Left lung (tissue), 14 donors: ENCODE measurements at places on chromosomes 13 and 19. TPM values are rescaled to one million over a fixed set of nuclear protein-coding genes. Genes with fewer than 3 reads are reported as not detected.

DNA sequence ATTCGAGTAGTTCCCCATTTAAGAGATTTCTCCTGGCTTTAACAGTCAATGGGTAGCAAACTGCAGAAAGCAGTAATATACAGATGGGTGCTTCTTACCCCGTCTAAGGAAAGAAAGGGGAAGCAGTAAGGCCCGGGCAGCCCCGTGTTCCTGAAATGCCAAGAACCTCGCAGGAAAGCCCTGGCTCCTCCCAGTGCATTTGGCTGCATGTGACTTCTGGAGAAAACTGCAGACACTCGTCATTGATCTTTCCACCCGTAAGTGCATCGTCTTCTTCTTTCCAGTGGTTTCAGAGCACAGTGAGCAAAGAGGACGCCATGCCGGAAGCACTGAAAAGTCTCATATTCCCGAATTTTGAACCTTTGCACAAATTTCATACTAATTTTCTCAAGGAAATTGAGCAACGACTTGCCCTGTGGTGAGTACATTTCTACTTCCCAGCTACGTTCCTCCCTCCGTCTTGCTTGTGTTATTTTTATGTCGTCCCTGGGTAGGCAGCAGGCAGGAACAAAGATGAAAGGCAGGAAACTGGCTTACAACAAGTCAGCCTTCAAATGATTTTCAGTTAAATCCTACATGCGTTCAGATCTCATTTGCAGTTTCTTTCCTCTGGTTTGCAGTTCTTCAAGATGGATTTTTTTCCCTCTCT lies 165.2 kb downstream of the STK24 start:
- peak; percentile 78 for DNase-seq

DNA sequence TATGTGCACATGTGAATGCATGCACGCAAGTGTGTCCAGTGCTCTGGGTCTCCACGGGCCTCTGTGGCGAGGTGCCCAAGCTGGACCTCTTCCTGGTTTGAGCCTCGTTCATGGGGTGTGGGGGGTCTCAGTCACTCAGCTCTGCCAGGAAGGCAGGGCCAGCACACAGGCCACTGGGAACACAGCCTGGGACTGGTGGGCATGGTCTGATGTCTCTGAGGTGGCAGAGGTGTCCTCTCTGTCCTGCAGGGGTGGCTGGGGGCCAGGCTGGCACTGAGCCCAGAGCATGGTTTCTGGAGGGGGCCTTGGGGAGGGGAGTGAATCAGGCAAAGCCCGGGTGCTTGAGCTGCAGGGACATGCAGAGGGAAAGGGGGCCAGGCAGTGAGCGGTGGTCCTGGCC lies 9.4 kb downstream of the LRP3 start:
- no peak for DNase-seq

- peak; percentile 91 for DNase-seq
Observed at GRCh38 chr19:33260628-33261418, 35.2 kb upstream of the SLC7A10 start.

The TMEM150B gene
- polyA plus RNA-seq = 1.2 TPM

DNA sequence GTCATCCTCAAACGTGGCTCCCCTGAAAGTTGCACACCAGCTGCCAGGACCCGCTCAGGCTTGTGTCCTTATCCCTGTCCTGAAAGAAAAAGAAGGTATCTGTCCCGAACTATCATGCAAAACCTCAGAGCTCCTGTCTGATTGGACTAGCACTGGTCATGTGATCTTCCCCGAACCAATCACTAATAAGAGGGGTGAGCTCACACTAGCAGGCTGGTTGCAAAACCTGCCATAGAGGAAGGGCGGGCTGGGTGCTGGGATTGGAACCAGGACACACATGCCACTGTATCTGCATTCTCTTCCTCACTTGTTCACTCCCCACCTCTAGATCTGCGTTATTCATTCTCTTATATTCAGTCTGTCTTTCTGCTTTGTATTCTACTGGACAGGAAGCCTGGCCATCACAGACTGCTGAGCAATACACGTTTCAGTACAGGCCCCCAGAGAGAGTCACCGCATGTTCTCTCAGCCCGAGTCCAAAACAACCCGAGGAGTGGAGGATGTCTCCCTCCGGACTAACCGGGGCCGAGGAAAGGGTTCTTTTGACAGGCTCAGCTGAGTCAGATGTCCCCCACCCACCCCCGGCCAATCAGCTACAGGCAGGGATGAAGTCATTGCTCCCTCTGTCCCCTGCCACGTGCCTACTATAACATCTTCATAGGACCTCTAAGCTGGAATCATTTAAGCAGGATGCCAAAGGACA lies 97.7 kb downstream of the SIPA1L3 start:
- peak; percentile 80 for DNase-seq

- DNase-seq = no peak
Observed at GRCh38 chr13:112740502-112741131, 50.8 kb downstream of the ATP11A start.

The APOC1 gene
- polyA plus RNA-seq = 12.4 TPM

DNA sequence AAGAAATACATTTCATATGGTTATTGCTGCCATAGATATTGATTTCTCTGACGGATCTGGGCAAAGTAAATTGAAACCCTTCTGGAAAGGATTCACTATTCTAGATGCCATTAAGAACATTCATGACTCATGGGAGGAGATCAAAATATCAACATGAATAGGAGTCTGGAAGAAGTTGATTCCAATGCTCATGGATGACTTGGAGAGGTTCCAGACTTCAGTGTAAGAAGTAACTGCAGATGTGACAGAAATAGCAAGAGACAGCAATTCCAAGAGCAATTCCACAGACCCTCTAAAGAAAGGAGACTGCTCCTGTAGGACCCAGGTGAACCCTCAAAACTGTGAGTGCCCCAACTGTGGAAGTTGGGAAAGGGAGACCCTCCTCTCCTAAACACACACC lies 30.9 kb upstream of the KCTD12 start:
- no peak for DNase-seq

DNA sequence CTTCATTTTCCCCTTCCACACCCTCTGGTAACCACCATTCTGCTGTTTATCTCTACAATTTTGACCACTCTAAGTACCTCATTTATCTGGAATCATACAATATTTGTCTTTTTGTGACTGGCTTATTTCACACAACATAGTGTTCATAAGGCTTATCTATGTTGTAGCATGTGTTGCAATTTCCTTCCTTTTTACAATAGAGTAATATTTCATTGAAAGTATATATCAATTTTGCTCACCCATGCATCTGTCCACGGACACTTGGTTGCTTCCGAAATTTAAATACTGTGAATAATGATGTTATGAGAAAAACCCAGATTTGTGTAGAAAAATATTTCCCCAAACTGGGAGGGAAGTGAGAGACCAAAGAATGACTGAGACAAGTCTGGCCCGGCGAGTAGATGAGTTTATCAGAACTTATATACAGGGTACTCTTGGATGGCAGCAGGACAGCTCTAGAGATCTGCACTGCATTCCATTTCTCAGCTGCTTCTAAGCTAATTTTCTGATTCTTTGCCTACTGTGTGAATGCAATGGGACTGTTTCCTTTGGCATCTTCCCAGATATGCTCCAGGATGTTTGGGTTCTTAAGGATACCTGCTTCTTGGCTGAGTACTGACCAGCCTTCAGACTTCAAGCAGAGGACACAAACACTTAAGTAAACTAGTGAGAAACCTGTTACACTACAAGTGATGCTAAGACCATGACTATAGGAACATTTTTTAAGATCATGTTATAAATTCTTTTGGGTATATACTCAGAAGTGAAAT lies 834.0 kb upstream of the PCDH9 start:
- DNase-seq = no peak

GRCh38 chr19:492091-492531 lies 4.2 kb upstream of the MADCAM1 start:
- no peak for DNase-seq

The LHB gene
- polyA plus RNA-seq = not detected

- DNase-seq = no peak
Observed at GRCh38 chr19:6030214-6030507, 52.2 kb upstream of the RANBP3 start.

DNA sequence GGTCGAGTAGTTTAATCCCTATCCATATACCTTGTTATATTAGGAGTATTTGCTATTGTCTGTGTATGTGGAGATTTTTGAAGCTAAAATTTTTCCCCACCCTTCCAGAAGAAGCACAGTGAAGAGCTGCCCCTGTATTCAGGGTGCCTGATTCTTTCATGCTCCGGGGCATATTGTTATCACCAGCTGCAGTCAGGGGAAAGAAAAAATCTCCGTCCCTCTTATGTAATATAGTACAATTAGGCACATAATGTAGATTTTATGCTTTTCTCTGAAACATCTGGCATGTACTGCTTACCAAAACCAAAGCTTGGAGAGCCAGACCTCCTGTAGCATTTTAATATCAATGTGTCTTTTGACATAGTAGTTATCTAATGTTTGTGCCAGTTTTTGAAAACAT lies 214.9 kb upstream of the EDNRB start:
- no peak for DNase-seq
